Motor neuron (in vitro differentiated cells): ENCODE measurements at places on chromosomes 5 and 9.

DNA sequence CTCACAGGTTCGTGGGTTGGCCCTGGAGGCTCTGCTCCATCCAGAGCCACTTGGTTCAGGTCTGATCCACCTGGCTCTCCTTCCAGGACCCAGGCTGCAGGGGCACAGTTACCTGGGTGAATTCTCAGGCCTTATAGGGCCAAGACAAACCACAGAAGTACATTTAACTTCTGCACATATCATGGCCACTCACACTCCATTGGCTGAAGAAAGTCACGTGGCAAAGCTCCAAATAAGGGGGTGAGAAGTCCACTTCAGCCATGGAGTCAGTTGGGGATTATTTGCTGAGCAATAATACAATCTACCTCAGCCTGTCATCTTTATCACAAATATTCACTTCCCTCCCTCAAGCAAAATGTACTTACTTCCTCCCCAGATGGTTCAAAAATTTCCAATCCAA lies 83.6 kb downstream of the MACROH2A1 start:
- ATAC-seq = no peak

DNA sequence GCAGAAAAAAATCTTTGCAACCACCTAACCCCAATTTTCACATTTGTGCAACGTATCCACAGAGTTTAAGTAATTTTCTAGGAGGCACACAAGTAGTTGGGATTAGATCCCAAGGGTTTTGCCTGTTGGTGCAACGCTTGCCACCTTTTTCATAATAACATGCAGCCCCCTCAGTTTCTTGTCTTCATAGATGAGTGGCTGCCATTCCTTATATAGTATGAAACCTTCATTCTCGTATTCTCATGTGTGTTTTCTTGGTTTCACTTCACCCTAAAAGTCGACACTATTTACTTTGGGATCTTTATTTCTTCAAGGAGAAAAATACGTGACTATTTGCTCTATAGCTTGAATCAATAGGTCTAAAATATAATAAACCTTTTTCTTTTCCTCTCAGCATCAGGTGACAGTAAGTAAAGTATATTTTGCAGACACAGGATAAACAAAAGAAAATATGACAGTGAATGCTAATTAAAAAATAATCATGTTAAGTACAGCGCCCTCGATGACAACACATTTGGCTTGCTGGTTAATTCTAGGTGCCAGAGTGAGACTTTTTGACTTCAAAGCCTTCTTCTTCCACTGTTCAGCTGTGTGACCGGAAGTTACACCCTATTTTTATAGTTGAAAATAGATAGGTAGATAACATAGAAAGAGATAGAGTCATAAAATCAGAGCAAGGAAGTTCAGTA lies 342.8 kb upstream of the CCNG1 start:
- no peak for ATAC-seq

GRCh38 chr5:169791251-169791650 lies 154.2 kb downstream of the DOCK2 start:
- no peak for ATAC-seq

GRCh38 chr5:37807015-37807414 lies 32.8 kb downstream of the GDNF start:
- no peak for ATAC-seq

DNA sequence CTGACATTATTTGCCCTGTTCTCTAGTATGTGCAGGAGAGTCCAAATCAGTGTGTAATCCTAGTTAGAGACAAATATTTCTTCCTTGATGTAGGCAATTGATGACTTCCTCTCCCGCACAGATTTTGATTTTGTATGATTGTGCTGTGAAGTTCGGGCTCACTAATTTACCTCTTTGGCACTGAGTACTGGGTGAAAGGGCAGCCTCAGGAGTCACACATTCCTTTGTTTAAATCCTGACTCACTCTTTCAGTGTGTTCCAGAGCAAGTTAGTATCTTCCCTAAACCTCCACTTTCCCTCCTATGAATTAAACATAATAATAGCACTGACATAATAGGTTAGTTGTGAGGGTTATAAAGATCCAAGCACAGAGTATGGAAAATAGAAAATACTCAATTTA lies 269.7 kb downstream of the ISL1 start:
- ATAC-seq = no peak

DNA sequence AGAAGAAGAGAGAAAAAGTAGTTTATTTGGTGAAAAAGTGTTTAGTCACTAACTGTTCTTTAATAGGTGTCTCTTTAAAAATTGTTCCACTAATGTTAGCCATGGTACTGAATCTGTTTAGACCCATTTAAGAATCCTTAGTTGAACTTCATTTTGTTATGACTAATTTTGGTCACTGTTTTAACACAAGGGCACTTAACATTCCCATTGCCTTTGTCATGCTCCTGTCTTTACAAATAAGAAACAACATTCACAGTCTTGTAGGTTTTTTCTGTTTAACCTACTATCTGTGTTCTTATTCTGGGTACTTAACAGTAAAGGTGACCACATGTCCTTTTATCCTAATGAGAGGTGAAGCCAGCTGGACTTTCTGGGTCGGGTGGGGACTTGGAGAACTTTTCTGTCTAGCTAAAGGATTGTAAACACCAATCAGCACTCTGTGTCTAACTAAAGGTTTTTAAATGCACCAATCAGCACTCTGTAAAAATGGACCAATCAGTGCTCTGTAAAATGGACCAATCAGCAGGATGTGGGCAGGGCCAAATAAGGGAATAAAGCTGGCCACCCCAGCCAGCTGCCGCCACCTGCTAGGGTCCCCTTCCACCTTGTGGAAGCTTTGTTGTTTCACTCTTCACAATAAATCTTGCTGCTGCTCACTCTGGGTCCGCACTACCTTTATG lies 116.7 kb downstream of the WDR70 start:
- ATAC-seq = no peak
